ENCODE measurements at places on chromosomes 1 and 21.

- no peak for DNase-seq
Measured at GRCh38 chr1:36783475-36783874, 250.8 kb downstream of the GRIK3 start.

DNA sequence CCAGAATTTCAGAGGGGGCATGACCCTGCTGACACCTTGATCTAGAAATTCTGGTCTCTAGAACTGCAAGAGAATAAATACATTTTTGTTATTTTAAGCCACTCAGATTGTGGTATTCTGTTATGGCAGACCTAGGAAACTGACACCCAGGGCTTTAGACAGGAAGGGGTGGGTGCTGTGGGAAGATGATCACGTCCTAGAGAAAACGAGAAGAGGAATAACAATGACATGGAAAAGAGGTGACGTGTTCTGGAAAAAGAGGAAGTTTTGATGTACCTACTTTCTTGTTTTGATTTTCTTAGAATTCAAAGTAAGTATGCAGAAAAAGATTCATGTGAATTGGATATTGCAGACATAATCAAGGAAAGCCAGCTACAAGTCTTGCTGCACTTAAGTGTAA is 232.9 kb upstream of the RUNX1 start:
- no peak for DNase-seq

- DNase-seq: no peak
Measured at GRCh38 chr1:2378956-2379732, 12.2 kb downstream of the MORN1 start.

GRCh38 chr1:68919075-68919474 is 422.2 kb upstream of the DEPDC1 start:
- DNase-seq: no peak

DNA sequence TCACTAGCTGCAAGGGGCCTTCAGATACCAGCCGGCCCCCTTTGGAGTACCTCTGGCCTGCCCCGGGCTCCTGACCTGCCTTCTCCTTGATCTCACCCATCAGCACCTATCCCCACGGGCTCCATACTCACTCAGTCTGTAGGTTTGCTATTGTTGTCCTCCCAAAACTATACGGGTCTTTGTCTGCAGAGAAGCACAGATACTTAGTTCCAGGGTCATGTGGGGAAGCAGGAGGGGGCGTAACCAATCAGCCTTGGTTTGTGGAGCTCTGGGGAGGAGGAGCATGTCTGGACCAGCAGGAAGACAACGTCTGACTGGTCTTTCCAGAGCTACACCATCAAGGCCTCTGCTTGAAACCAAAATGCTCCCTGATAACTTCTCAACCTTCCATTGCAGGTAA is 15.2 kb downstream of the TMEM63A start:
- no peak for DNase-seq

DNA sequence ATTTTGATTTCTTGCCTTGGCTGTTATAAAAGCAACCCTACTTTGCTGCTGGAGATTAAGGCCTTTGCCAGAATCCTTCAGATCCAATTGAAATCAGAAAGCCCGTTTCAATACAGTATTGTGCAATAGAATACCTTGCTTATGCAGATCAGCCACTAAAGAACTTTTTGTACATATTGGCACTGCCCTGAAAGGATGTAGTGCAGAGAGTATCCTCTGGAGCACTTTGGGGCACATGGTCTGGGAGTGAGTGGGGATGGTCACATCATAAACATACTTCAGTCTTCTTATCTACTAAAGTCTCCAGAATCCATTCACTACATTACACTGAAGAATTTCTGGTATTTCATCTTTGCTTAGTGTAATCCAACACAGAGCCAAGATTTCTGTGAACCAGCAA is 189.0 kb downstream of the CENPF start:
- no peak for DNase-seq

DNA sequence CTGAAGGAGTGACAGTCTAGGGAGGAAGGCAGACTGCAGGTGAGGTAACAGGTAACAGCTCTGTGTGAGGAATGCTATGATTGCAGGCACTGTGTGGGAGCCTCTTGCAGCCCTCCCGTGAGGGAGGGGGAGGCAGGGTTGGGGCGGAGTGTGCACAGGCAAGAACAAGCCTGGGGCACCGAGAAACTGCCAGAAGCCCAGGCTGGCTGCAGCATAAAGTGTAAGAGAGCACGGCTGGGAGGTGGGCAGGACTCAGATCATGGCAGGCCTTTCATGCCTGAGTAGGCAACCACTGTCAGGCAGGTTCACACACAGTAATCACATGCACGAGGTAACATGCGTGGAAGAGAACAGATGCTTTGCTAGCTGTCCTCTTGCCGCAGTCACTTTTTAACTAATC is 11.3 kb upstream of the RHEX start:
- no peak for DNase-seq

- peak; percentile 34 for DNase-seq
Measured at GRCh38 chr1:20430355-20431175, 55.4 kb downstream of the CAMK2N1 start.

DNA sequence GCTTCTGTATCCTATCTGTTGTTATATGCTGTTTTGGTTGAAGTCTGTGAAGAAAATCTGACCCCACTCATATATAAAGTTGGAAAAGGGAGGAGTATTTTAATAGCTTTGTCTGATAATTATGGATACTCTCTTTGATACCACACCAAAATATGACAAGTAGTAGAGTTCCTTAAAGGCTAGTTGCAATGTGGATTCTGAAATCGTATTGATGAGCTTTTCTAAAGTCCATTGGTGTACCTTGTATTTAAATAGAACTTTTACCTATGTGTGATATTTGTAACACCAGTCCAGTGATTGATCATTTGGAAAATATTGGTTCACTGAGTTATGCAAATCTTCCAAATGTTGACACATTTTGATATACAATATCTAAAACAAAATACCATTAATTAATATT is 7.7 kb downstream of the GAS5 start:
- DNase-seq: no peak

- DNase-seq: no peak
Measured at GRCh38 chr1:200302921-200303290, 106.9 kb downstream of the ZNF281 start.

All from NCI-H1105 treated with DMSO at 0.1 percent for 48 hours (cell line).